ENCODE measurements at places on chromosomes 16 and 17. TPM values are rescaled to one million over a fixed set of nuclear protein-coding genes. Genes with fewer than 3 reads are reported as not detected.

Gene NDRG4
- total RNA-seq: 5.2 TPM

Gene CD19
- not detected for total RNA-seq

Gene CCL13
- total RNA-seq: not detected

Gene TRIM37
- total RNA-seq: 45.5 TPM

Gene TPSG1
- total RNA-seq: not detected

Gene KRTAP17-1
- not detected for total RNA-seq

Gene ALOX15B
- not detected for total RNA-seq

Gene GGA3
- total RNA-seq: 8.7 TPM

Gene TMEM238L
- not detected for total RNA-seq

Gene DNAI2
- not detected for total RNA-seq

Measured in fibroblast of the aortic adventitia (primary cell).